Brain microvascular endothelial cell (primary cell): ENCODE measurements at places on chromosomes 1 and 21.

GRCh38 chr1:15684468-15685291 lies 560 bp downstream of the PLEKHM2 start:
- DNase-seq: no peak

DNA sequence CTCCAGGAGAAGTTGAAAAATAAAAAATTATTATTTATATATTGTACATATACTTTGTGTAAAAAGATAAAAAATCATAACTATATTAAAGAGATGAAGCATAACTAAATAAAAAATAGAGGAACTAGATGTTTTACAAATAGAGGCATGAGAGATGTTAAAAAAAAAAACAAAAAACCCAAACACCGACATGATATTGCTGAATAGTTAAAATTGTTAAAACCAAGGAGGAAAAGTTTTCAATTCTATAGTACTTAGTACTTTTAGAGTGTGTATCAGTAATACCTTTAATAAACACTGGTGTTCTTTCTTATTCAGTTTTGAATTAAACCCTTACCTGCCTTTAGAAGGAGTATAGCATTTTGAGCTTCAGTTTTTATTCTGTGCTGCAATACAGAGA lies 32.1 kb downstream of the BACH1 start:
- DNase-seq: no peak

DNA sequence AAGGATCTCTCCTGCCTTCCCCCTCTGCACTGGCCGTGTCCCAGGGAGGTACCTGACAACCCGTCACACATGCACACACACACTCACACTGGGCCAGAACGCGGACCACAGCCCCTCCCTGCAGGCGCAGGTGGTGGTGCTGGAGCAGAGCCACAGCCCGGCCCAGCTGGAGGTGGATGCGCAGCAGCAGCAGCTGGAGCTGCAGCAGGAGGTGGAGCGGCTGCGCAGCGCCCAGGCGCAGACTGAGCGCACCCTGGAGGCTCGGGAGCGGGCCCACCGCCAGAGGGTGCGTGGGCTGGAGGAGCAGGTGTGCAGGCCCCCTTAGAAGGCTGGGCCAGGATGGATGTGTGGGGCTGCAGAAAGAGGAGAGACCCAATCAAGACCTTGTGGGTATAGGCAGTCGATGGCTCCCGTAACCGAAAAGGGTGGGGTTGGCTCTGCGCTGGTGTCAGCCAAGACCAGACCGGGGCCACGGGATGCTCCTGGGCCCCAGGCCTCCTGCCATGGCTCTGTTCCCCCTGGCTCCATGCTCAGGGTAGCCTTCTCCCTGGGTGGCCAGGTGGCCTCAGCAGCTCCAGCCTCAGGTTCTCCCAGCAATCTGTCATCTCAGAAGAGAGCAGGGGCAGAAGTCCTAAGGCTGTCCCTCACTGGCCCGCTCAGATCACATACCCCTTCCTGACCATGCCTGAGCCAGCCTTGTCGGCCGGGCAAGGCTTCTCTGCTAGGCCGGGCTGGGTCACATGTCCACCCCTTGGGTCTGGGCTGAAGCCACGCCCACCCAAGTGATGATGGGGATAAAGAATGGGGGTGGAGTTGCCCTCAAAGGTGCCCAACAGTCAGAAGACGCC lies 8.9 kb downstream of the MFAP2 start:
- DNase-seq: no peak

- DNase-seq: peak; percentile 97
Measured at GRCh38 chr1:15799004-15799867, 8.2 kb downstream of the UQCRHL start.

DNA sequence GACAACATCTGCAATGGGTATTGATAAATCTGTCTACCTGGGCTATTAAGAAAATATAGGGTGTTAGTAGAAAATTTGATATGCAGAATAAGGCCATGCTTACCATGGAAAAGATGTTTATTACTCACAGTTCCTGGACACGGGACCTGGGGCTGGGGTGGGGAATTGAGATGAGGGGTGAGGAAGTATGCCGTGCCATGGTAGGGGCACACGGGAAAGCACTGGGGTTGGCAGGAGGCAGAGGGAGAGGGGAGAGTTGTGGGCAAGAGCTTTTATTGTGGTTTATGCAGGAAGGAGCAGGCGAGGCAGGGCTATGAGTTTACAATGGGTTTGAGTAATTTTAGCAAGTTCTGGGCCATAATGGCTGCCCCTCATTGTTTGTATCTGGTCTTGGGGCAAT lies 493.8 kb downstream of the SIPA1L2 start:
- no peak for DNase-seq

DNA sequence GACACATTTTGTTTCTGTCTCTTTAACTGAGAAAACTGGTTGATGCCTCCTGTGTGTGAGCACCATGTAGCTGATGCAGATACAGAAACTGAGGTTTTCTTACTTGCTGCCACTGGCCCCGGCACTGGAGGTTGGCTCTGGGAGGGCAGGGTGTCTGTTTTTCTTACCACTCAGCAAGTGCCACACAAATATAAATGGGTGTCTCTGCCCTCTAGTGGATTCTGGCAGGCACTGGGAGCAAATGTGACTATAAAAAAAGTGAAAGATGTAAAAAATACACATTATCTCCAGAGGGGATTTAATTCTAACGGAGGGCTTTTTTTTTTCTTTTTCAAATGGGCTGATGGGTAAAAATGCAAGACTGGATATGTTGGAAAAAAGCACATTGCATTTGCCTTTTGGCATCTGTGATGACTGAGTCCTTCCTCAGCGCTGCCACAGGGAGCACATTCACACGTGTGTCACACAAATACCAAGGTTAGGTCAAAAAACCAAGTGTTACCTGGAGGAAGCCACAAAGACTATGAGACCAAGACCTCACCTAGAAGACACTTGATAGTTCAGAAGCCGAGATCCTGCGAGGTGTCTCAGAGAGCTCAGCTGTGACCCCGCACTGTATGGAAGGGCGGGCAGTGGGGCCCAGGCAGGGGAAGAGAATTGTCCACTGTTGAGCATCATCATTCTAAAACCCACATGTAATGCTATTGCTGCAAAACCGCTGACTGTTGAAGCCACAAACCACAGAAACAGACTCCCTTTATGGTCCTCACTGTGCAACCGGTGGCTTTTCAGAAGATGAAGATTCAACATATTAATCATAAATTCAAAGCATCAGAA lies 18.9 kb downstream of the PGBD2 start:
- DNase-seq: peak; percentile 63

- DNase-seq: no peak
Measured at GRCh38 chr1:56535362-56535761, 44.0 kb downstream of the PLPP3 start.

- DNase-seq: no peak
Measured at GRCh38 chr1:110321045-110321444, 18.1 kb upstream of the RBM15 start.

DNA sequence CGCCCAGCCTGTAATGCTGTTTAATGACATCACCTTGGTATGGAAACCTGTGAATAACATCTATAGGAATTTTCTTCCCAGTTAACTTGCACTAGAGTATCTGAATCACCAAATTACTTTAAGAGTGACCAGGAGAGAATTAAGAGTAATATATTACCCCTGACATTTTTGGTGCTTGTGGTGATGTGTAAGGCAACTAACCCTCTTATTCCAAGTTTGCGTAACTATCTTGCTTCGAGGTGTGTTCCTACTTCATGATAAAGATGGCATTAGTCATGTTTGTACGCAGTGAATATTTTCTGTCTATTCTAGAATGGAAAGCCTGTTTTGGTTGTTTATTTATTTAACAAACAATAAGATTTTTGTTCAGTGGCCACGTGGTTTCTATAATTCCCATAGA lies 131.3 kb downstream of the ZP4 start:
- DNase-seq: no peak

DNA sequence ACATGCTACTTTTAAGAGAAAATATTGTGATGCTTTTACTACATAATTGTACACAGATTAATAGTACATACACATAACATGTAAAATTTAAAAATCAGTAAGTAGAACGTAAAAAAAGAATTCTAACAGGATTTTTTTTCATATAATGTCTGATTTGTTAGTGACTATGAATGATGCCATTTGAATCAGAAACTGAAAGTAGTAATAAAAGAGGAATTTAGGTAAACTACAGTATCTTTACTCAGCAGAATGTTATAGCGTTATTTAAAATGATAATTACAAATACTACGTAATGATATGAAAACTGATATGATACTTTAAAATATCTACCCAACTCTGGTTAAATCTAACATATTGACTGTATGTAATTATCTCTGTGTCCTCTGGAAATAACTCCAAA lies 116.1 kb downstream of the DENND1B start:
- DNase-seq: no peak

GRCh38 chr1:221991221-221991620 lies 249.3 kb upstream of the DUSP10 start:
- DNase-seq: peak; percentile 32

DNA sequence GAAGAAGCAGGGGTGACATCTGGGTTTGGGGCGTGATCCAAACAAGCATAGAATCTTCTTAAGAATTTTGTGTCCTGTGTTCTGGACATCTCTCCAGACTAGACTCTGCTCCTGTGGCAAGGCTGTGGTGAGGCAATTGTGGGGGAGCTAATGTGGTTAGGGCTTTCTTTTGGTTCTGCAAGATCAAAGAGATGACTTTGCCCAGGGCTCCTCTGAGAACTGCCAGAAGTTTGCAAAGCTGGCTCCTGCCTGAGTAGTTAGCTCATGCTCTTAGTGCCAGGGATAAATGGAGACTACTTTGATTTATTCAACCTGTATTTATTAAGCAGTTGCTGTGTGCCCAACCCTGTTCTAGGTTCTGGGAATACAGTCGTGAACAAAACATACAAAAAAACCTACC lies 34.0 kb upstream of the CRNN start:
- no peak for DNase-seq

GRCh38 chr1:183735069-183735860 lies 69.7 kb upstream of the RGL1 start:
- no peak for DNase-seq

GRCh38 chr1:9231648-9232332 lies 2.8 kb upstream of the H6PD start:
- DNase-seq: peak; percentile 54

- DNase-seq: no peak
Measured at GRCh38 chr1:28099050-28099769, 10.8 kb upstream of the EYA3 start.

GRCh38 chr1:230824551-230824918 lies 43.8 kb downstream of the C1orf198 start:
- DNase-seq: no peak

DNA sequence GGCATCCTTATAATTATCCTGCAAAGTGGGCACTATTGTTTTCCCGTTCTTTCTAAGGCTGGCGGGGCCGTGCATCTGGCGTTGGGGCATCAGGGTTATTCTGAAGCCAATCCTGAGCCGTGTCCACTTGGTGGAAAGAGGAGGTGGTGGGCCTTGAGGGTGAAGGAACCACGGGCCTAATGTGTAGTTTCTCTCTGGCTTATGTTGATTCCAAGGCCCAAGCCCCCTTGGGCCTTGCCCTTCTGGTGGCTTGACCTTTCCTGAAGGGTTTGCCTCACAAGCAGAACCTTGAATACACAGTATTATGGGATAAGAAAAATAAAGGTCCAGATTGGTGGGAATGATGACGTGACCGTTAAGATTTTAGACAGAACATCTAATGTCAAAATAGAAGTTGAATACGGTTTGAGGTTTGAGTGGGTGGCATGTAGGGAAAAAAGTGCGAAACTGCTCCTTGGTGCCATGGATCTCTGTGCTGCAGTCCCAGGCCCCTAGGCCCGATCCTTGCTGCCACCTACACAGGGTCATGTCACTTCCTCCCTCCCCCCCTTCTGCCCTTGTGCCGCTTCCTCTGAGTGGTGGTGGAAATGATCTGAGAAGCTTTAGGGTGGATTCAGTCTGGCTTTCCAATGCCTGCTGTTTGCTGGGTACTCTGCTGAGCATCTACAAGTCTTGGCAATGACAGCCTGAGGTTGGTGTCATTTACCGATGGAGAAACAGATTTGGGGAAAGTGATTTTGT lies 90.5 kb downstream of the PRDM2 start:
- DNase-seq: no peak
